ENCODE measurements at places on chromosomes 7 and 10. TPM values are rescaled to one million over a fixed set of nuclear protein-coding genes. Genes with fewer than 3 reads are reported as not detected.

Gene TEX47
- not detected for total RNA-seq

Gene FAM171A1
- 22.6 TPM for total RNA-seq

Gene LIPM
- not detected for total RNA-seq

Gene HMX3
- total RNA-seq, result not detected

Gene DMBT1
- 0.19 TPM for total RNA-seq

Gene GPRIN2
- total RNA-seq, result 40.5 TPM

Gene GTPBP4
- 143 TPM for total RNA-seq

Gene GRM3
- total RNA-seq, result not detected

Gene ITIH5
- 0.12 TPM for total RNA-seq

Gene YKT6
- 113 TPM for total RNA-seq

Gene TLL2
- 0.13 TPM for total RNA-seq

Gene GIMAP1
- not detected for total RNA-seq

Gene VIPR2
- total RNA-seq, result not detected

Gene ADIRF
- total RNA-seq, result not detected

Gene AKR1C4
- not detected for total RNA-seq

Gene CCDC3
- total RNA-seq, result 1.2 TPM

Gene C7orf33
- total RNA-seq, result not detected

Gene RARRES2
- total RNA-seq, result not detected

Gene CRTAC1
- 1.3 TPM for total RNA-seq

Gene ARHGEF35
- total RNA-seq, result 0.18 TPM

Gene PRXL2A
- total RNA-seq, result 39.0 TPM

Gene NKX2-3
- total RNA-seq, result 0.08 TPM

Gene MSMB
- not detected for total RNA-seq

Gene ADAM8
- 3.8 TPM for total RNA-seq

Gene ZNF485
- 2.1 TPM for total RNA-seq

Gene UNC5B
- 1.5 TPM for total RNA-seq

Gene SPDYE2B
- not detected for total RNA-seq

Gene THNSL1
- total RNA-seq, result 3.6 TPM

Gene HECW1
- 15.7 TPM for total RNA-seq

Gene HABP2
- 0.10 TPM for total RNA-seq

Gene C10orf62
- not detected for total RNA-seq

Gene TAS2R5
- 0.41 TPM for total RNA-seq

Gene EBLN1
- total RNA-seq, result not detected

Gene COBL
- 4.1 TPM for total RNA-seq

Gene HIF1AN
- 15.1 TPM for total RNA-seq

Gene PTF1A
- total RNA-seq, result not detected

Gene FAM25A
- total RNA-seq, result not detected

Gene EBF3
- 0.19 TPM for total RNA-seq

Gene EZH2
- total RNA-seq, result 20.7 TPM

Gene GIMAP7
- total RNA-seq, result not detected

Gene AFAP1L2
- 21.7 TPM for total RNA-seq

Gene CCDC7
- 0.63 TPM for total RNA-seq

Gene KIAA1549
- total RNA-seq, result 6.7 TPM

Gene TMEM270
- 0.22 TPM for total RNA-seq

Gene KIAA1217
- 2.5 TPM for total RNA-seq

Gene SHH
- total RNA-seq, result 0.39 TPM

Gene ERVW-1
- not detected for total RNA-seq

Data from A549 treated with Mapracorat at 1 μM for 4 hours (cell line).